ENCODE measurements at places on chromosomes 5 and 9.

- no peak for DNase-seq
These were observed 24.7 kb upstream of the GLRX start for GRCh38 chr5:95847261-95847592.

- DNase-seq: no peak
These were observed 41.0 kb downstream of the TRPM6 start for GRCh38 chr9:74846766-74847165.

DNA sequence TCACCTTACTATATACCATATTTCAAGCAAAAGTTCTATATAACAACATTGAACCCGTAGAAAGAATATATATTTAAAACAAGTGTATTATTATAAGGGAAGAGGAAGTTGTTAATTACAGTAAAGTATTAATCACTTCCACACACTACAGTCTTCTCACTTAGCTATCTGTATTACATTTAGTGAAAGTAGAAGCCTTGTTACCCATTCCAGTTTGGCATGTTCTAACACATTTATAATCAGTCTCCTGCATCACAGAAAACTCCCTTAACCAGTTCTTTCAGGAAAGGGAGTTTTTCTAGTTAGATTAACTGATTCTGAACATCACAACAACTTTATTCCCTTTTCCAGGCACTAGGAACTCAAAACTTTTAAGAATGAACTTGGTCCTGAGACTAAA, 6.9 kb downstream of the RAB14 start:
- no peak for DNase-seq

- no peak for DNase-seq
These were observed 25.5 kb upstream of the SLC25A51 start for GRCh38 chr9:37929441-37929895.

GRCh38 chr9:127858041-127858512, 3.6 kb upstream of the ENG start:
- DNase-seq: no peak

DNA sequence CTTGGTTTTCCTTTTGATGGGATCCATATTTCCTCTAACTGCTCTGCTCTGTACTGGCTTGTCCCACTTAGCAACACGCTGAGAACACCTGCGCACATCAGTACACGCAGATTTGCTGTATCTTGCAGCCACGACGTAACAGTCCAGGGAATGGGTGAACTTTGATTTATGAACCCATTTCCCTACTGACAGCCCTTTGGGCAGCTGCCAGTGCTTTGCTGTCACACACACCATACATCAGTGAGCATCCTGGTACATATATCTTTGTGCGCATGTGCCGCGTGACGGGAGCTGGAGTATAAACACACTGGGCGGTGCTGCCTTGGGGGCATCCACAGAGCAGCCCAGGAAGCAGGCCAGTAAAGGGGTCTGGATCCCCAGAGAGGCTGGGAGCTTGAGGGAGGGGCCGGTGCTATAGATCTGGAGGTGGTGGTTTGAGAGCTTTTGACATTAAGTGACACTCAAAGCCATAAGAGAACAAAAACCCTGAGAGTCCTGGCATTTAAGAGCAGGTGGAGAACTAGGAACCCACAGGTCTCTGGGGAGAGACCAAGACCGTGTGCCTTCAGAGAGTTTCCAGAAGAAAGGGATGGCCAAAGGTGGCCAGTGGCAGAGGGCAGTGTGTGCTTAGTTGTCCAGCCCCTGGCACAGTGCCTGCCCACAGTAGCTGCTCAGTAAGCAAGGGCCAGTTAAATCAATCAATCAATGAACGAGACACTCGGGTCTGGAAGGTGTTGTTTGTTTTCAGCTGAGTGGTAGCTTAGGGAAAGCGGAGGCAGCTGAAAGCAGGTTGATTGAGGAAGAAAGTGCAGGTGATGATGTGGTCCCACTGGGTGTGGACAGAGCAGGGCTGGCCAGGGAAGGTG, 53.7 kb downstream of the LMX1B start:
- no peak for DNase-seq

DNA sequence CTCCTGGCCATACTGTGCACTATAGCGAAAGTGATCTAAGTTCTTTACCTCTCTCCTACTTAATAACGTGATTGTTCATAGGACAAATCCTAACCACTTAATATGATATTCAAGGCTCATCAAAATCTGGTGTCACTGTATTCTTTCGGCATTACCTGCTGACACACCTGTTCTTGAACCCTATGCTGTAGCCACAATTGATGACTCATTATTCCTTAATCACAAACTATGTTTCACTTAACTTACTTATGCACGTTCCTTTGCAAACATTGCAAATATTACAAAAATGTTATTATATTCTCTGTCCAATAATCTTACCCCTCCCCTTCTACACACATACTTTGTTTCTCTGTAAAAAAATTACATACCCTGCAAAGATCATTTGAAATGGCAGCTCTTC, 158.1 kb upstream of the ADRA1B start:
- DNase-seq: no peak

- DNase-seq: no peak
These were observed 14.2 kb downstream of the HSPA4 start for GRCh38 chr5:133066045-133066444.

DNA sequence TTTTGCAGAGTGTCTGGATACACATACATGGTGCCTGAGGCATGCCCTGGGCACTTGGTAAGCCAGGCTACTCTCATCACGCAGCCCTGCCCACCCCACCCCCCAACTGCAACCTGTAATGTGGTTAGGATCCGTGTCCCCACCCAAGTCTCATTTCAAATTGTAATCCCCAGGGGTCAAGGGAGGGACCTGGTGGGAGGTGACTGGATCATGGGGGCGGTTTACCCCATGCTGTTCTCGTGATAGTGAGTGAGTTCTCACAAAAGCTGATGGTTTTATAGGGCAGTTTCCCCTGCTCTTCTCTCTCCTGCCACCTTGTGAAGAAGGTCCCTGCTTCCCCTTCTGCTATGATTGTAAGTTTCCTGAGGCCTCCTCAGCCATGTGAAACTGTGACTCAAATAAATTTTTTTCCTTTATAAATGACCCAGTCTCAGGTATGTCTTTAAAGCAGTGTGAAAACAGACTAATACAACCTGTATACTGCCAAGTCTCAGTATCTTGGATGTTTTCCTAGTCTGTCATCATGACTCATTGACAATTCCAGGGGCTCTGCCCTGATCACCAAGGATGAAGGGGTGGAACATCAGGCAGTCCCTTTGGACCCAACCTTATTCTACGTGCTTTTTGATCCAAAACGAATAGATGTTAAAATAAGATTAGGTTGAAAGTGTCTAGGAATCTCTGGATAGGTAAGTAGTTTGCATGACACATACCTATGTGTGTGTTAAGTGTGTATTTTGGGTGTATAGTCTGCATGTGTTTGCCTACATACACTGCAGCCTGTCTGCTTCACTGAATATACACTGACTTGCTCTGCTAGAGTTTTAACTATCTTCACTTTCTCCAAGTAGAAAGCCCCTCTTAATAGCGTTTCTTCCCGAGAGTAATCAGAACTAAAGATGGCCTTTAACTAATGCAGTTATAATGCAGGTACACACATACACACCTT, 293.8 kb downstream of the SLIT3 start:
- DNase-seq: no peak

- DNase-seq: no peak
These were observed 392.3 kb upstream of the MEF2C start for GRCh38 chr5:89275066-89275855.

- DNase-seq: no peak
These were observed 28.4 kb downstream of the NEURL1B start for GRCh38 chr5:172669386-172670004.

- peak; percentile 78 for DNase-seq
These were observed 439.3 kb downstream of the DTWD2 start for GRCh38 chr5:118548761-118549720.

- DNase-seq: no peak
These were observed 849 bp upstream of the RGMB start for GRCh38 chr5:98772415-98773213.

- DNase-seq: no peak
These were observed 81.2 kb downstream of the CRB2 start for GRCh38 chr9:123437201-123437600.

- DNase-seq: peak; percentile 70
These were observed 12.4 kb downstream of the PTGS1 start for GRCh38 chr9:122382901-122383850.

DNA sequence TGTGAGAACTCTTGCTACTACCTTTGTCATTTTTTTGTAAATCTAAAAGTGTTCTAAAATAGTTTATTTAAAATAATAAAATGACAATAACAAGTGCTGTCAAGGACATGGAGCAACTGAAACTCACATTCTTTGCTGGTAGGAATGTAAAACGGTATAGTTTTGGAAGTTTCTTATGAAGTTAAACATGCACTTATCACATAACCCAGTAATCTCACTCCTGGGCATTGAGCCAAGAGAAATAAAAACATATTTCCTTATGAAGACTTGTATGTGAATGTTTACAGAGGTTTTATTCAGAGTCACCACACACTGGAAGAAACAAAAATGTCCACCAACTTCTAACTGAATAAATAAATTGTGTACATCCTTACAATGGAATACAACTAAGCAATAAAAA, 46.0 kb upstream of the COL15A1 start:
- DNase-seq: no peak

DNA sequence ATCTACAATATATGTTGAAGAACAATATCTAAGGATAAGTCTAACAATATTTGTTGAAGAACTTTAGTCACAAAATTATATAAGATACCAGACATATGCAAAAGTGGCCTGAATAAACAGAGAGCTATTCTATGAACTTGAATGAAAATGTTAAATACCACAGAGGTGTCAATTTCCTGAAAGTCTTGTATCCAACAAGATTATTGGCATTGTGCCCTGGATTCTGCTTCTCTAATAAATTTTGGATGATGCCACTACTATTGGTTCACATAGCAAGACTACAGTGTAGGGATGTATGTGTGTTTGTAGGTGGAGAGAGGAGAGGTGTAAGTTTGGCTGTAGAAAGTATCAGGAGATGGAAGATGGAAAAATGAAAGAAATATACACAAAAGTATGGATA, 731.8 kb upstream of the RGMB start:
- no peak for DNase-seq

DNA sequence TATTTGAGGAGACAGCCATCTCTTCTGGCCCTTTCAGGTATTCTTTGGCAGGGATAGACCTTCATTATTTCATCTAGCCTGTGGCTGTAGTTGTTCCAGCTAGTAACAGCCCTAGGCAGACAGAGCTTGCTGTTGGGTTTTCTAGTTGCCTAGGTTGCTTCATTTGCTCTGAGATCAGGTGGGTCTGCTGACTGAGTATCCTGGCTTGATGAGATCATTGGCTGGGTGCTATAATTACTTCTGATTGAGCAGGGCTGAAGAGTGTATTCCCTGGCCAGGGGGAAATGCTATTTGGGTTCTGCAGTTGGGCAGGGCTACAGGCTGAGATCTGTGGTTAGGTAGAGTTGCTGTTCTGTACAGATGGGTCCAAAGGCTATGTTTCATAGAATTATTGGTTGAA, 456.1 kb downstream of the PSAT1 start:
- no peak for DNase-seq

DNA sequence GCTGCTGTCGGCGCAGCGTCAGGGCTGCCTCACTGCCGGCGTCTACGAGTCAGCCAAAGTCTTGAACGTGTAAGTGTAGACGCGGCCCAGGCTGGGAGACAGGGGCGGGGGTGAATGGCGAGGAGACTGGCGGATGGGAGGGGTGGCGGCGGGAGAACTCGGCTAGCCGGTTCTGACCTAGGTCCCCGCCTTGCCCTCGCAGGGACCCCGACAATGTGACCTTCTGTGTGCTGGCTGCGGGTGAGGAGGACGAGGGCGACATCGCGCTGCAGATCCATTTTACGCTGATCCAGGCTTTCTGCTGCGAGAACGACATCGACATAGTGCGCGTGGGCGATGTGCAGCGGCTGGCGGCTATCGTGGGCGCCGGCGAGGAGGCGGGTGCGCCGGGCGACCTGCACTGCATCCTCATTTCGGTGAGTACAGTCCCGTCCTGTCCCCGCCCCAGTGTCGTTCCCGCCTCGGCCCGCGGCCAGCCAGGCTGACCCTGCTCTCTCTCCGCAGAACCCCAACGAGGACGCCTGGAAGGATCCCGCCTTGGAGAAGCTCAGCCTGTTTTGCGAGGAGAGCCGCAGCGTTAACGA, 745 bp downstream of the GADD45G start:
- DNase-seq: no peak

- no peak for DNase-seq
These were observed 323.9 kb downstream of the NNT start for GRCh38 chr5:43926923-43927322.

- no peak for DNase-seq
These were observed 31.5 kb downstream of the GOLGA2 start for GRCh38 chr9:128244091-128244836.

GRCh38 chr5:17222664-17223063, 5.2 kb downstream of the BASP1 start:
- no peak for DNase-seq

DNA sequence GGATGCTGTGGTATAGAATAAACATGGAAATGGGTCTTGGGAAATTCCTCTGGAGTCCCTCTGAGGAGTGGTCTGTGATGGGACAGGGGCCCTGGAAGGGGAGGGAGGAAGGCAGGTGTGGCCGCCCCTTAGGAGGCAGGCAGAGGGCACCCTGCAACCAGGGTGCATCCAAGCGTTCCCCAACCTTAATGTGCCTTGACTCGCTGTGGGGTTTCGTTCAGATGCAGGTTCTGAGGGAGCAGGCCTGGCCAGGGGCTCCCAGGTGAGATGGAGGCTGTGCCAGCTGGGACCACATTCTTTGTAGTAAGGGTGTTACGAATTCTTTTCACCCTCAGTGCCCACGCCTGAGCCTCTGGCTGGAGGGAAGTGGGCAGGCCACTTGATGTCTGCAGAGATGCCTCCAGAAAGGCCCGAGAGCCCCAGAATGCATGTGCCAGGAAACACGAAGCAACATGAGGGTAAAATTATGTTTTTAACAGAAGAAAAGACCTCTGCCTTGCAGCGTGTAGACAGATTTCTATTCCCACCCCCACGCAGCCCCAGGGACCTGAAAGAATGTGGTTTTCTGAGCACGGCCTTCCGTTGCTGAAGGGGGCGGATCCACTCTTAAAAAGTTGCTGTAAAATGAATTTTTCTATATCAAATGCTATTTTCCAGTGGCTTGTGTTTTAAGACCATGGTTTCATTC, 150.4 kb upstream of the IER5L start:
- DNase-seq: no peak

- no peak for DNase-seq
These were observed 1.7 kb downstream of the GRHPR start for GRCh38 chr9:37424204-37424685.

- DNase-seq: no peak
These were observed 23.4 kb upstream of the STRBP start for GRCh38 chr9:123291736-123292135.

DNA sequence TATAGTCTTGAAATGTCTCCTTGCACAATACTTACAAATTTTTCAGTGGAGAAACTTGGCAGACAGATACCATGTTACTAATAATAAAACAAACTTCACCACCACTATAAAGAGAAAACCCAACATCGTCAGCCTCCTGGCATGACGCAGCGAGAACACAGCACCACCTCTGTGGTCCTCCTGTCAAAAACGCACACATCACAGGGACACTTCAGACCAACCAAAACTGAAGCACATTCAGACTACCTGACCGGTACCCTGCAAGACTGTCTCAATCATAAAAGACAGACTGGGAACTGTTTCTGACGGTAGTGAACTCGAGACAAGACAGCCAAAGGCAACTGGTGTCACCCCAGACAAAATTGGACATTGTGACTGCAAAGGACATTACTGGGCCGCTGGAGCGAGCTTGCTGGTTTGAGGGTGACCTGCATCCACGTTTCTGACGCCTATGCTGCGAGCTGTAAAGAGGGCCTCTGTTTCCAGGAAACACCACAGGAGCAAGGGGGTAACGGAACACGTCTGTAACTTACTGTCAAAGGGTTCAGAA, 34.4 kb downstream of the NSUN2 start:
- DNase-seq: no peak

GRCh38 chr5:32679218-32679617, 31.9 kb upstream of the NPR3 start:
- no peak for DNase-seq
